ENCODE measurements at places on chromosomes 6 and 20. TPM values are rescaled to one million over a fixed set of nuclear protein-coding genes. Genes with fewer than 3 reads are reported as not detected.

The CLPSL2 gene
- total RNA-seq = not detected

The MYL9 gene
- total RNA-seq = 2,307 TPM

The NSFL1C gene
- 64.0 TPM for total RNA-seq

The TREM2 gene
- total RNA-seq = 1.1 TPM

The HFE gene
- 2.4 TPM for total RNA-seq

The SMLR1 gene
- not detected for total RNA-seq

The REM1 gene
- total RNA-seq = 2.1 TPM

The NKAPL gene
- 6.6 TPM for total RNA-seq

The OGFR gene
- 16.4 TPM for total RNA-seq

The ZBTB9 gene
- 4.5 TPM for total RNA-seq

The ADTRP gene
- not detected for total RNA-seq

The ENPP5 gene
- 2.9 TPM for total RNA-seq

The PPP1R14C gene
- total RNA-seq = 91.5 TPM

The PGBD1 gene
- total RNA-seq = 3.8 TPM

The TMEM151B gene
- 0.08 TPM for total RNA-seq
